ENCODE measurements at places on chromosomes 13 and 19.

DNA sequence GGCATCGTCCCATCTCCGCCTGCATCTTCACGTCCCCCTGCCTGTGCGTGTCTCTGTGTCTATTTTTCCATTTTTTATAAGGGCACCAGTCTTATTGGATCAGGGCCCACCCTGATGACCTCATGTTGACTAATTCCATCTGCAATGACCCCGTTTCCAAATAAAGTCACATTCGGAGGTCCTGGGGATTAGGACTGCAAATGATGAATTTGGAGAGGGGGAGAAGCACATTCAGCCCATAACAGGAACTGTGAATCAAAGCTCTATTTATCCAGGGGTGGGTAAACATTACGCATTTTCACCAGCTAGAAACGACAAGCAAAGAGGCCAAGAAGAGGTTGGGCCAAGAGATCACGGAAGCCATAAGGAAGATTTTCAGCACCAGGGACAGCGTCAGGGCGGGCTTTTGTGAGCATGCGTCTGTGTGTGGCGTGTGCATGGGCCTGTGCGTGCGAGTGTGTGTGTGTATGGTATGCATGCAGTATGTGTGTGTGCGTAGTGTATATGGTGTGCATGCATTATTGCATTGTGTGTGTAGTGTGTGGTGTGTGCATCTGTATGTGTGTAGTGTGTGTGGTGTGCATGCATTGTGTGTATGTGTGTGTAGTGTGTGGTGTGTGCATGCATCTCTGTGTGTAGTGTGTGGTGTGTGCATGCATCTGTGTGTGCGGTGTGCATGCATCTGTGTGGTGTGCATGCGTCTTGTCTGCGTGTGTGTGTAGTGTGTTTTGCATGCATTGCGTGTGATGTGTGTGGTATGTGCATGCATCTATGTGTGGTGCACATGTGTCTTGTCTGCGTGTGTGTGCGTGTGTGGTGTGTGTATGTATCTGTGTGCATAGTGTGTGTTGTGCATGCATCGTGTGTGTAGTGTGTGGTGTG is 19.6 kb downstream of the CELF5 start:
- no peak for DNase-seq

GRCh38 chr19:3357271-3357991 is 9.0 kb upstream of the NFIC start:
- DNase-seq = peak; percentile 62

- no peak for DNase-seq
Observed at GRCh38 chr19:39200803-39201115, 3.3 kb downstream of the SYCN start.

GRCh38 chr19:46180701-46181387 is 32.8 kb downstream of the IGFL2 start:
- no peak for DNase-seq

DNA sequence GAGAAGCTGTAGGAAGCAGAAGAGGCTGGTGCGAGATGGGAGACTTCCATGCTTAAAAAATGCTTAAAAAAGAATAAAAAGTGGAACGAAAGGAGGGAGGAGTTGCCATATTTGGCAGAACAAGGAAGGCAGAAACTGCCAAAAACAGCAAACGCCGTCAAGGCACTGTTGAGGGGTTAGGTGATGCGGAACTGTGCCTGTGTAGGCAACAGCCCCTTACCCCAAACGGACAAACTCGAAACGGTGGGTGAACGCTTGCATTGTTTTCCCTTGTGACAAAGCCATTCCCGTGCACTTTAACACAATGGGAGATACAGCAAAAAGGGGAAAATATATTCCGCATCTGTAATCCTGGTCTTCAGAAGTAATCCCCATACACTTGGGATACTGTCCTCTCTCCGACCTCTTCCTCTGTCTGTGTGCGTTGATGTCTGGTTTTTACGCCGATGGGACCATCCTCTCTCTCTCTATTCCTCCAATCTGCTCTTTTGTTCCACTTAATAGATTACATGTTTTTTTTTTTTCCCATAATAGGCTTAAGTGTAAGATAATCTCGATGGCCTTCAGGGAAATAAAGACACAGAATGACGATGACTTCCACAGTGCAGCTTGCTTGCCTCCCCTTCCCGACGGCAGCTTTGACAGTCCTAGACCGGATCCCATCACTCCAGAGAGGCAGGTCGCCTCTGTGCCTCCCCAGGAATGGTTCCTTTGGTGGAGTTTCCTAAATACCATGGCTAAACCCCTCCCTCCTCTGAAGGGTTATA is 132.7 kb upstream of the RNF113B start:
- no peak for DNase-seq

GRCh38 chr19:41325947-41326706 is 16.2 kb downstream of the CCDC97 start:
- DNase-seq = peak; percentile 39

DNA sequence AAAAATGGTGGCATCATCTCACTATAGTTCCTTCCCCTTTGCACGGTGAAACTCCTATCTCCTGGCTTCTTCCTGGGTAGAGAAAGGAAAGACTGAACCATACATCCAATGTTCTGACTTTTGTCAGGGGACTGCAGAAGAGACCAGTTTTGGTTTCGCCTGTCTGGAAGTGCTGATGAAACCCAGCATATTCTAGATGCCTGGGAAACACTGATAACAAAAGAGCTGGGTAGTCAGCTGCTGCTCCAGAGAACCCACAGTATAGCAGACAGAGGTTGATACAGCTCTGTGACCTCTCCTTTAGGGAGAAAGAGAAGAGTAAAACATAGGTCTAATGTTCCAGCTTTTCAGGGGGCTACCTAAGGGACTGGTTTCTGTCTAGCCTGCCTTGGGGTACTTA is 695.3 kb downstream of the DIAPH3 start:
- DNase-seq = no peak

GRCh38 chr13:113297370-113298042 is 467 bp downstream of the LAMP1 start:
- peak; percentile 66 for DNase-seq

DNA sequence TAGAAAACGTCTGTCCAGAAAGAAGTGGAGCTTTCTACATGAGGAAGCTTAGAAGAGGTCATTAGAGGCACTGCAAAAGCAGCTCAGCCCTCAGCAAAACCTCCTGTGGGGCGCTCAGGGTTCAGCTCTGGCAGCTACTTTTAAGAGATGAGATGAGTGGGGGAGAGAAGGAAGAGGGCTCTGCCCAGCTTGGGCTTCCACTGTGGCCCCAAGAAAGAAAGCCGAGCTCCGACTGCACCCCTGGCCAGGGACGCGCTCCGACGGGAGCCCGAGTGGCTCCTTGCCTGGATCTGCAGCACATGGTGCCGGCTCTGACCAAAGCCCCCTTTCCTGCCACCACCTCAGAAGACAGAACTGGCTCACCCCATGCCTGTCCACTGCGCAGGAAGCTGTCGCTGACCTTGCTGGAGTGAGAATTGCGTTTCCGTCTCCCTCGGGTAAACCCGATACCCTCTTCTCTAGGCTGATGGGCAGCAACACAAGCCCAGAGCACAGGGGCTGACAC is 36.4 kb downstream of the NAXD start:
- no peak for DNase-seq

Measured in effector memory CD8-positive, alpha-beta T cell (primary cell).